ENCODE measurements at places on chromosomes 13 and 19.

DNA sequence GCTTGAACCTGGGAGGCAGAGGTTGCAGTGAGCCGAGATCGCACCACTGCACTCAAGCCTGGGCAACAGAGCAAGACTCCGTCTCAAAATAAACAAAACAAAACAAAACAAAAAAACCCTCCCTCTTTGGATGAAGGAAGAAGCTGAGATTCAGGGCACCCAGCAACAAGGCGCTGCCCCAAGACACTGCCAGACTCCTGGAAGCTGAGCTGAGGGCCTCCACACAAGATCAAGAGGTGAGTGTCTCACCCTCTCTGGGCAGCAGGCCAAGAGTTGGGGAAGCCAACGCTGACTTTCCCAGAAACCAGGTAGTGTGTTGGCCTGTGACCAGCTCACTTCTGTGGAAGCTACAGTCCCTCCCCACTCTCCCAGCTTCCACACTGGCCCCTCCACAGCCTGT is 3.7 kb upstream of the TYROBP start:
- peak; percentile 24 for DNase-seq

DNA sequence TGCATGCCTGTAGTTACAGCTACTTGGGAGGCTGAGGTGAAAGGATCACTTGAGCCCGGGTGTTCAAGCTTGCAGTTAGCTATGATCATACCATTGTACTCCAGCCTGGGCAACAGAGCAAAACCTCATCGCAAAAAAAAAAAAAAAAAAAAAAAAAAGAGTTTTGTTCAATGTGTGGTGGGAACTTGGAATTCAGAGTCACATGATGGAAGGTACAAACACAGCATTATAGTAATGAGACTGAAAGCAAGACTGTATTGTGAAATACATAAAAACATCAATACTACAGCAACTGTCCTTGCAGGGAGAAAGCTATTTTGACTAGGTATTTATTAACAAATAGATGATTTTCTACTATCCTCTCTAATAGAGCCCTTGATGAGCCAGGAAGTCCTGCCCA is 393.2 kb downstream of the DLEU7 start:
- DNase-seq: no peak

GRCh38 chr13:49679246-49679645 is 12.0 kb downstream of the EBPL start:
- no peak for DNase-seq

DNA sequence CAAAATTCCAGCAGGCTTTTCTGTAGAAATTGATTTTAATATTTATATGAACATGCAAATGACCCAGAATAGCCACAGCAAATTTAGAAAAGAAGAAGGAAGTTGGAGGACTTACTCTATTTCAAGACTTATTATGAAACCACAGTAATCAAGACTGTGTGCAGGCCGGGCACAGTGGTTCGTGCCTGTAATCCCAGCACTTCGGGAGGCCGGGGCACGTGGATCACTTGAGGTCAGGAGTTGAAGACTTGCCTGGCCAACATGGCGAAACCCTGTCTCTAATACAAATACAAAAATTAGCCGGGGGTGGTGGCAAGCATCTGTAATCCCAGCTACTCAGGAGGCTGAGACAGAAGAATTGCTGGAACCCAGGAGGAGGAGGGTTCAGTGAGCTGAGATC is 6.0 kb upstream of the FFAR2 start:
- DNase-seq: no peak

GRCh38 chr19:43504426-43505185 is at the start of gene PHLDB3:
Gene PHLDB3 (minus strand): TSS chr19:43504746. CDS start chr19:43504118, 628 bp downstream.
- no peak for DNase-seq

- no peak for DNase-seq
Observed at GRCh38 chr19:54133312-54133956, 4.1 kb upstream of the CNOT3 start.

- no peak for DNase-seq
Observed at GRCh38 chr19:47432499-47432898, 13.2 kb upstream of the MEIS3 start.

DNA sequence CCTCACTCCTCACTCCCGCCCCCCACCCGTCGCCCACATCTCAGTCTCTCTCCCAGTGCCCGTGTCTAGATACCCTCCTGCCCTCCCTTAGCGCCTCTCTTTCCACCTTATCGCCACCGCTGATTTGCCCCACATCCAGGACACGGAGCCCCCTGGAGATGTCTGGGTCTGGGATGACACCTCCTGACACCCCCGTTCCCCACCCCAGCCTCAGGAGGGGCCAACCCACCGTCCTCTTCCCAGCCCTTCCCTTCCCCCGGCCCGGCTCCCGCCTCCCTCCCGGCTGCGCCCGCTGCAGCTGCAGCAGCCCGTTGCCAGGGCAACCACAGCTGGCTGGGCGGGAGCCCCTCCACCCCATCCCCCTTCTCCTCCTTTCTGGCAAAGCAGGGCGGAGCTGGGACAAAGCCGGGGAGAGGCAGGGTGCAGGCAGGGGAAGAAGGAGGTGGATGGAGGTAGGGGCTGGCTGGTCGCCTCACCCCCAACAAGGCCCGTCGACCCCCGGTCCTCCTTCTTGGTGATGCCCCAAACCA is 13.5 kb downstream of the DPF1 start:
- DNase-seq: peak; percentile 85

DNA sequence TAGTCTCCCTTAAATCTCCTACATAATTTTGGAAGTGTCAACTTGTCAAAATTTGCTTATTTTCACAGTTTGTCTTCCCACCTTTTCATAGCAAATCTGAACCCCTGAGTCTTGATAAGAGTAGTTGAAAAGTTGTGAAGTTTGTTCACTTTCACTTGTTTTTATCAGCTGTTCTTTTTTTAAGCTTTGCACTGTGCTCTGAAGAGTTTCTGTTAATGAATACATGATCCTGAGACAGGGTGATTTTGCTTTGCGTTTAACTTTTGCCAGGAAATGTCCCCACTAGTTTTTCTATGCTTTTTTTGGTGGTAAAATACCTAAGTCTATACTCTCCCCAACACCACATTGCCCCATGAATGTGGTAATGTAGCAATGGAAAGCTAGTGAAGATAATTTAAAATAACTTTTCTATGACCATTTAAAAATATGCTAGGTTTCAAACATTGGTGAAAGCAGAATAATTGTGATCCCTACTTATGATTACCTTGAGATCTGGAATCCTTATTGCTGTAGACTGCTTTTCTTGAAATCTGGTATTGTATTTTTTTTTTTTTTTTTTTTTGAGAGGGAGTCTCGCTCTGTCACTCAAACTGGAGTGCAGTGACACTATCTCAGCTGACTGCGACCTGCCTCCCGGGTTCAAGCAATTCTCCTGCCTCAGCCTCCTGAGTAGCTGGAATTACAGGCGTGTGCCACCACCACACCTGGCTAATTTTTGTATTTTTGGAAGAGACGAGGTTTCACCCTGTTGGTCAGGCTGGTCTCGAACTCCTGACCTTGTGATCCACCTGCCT is 5.4 kb downstream of the NUP58 start:
- DNase-seq: no peak
